ENCODE measurements at places on chromosomes 12 and 14.

- DNase-seq = no peak
Observed at GRCh38 chr14:94584591-94585280, 3.5 kb downstream of the SERPINA5 start.

DNA sequence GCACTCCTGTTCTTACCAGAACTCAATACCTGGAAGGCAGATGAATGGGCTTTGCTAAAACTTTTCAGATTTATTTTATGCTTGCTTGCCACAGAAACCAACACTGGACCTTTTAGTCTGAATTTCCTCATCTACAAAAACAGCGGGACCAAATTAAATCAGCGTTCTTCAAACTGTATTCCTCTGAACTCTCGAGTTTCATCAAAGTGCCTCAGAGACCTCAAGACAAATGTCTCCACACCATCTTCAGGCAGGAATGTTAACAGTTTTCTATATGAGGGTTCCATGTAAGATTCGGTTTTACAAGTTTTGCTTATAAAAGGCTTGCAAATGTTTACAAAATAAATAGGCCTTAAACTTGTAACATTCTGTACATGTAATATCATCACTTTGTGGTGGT is 74.6 kb downstream of the MED13L start:
- DNase-seq = peak; percentile 32

- DNase-seq = no peak
Observed at GRCh38 chr12:71639341-71639760, 24.3 kb downstream of the ZFC3H1 start.

DNA sequence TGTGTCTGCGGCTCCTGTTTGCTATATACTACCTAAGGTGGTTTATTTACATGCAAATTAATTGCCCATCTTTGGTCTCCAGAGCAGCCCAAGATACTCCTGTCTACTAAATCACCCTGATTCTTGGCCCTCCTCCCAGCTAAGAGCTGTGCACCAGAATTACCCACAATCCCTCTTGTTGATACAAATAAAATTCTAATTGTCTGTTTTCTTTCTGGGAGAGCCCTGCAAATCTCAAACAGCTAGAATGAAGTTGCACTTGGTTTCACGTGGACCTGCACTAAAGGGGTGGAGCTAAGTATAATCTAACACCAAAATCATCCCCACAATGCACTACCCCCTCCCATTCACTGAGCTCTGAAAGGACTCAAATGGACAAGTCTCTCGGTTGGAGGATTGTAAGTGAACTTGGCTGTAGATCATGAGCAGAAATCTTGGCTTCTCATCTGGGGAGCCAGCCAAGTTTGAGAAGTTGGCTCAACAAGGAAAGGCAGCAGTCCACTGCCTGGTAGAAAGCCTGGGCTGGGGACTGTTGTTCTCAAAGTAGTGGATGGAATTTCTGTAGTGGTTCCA is 6.6 kb downstream of the MAX start:
- peak; percentile 89 for DNase-seq

GRCh38 chr14:71060825-71061455 is 153.7 kb downstream of the PCNX1 start:
- peak; percentile 41 for DNase-seq

All from fibroblast of lung (primary cell).